NCI-H187 treated with DMSO at 0.1 percent for 48 hours (cell line): ENCODE measurements at places on chromosomes 4 and X.

- no peak for DNase-seq
These were observed 234.4 kb upstream of the ITM2A start for GRCh38 chrX:79601341-79602131.

GRCh38 chr4:87053802-87054767, 119.3 kb downstream of the AFF1 start:
- DNase-seq, result no peak

DNA sequence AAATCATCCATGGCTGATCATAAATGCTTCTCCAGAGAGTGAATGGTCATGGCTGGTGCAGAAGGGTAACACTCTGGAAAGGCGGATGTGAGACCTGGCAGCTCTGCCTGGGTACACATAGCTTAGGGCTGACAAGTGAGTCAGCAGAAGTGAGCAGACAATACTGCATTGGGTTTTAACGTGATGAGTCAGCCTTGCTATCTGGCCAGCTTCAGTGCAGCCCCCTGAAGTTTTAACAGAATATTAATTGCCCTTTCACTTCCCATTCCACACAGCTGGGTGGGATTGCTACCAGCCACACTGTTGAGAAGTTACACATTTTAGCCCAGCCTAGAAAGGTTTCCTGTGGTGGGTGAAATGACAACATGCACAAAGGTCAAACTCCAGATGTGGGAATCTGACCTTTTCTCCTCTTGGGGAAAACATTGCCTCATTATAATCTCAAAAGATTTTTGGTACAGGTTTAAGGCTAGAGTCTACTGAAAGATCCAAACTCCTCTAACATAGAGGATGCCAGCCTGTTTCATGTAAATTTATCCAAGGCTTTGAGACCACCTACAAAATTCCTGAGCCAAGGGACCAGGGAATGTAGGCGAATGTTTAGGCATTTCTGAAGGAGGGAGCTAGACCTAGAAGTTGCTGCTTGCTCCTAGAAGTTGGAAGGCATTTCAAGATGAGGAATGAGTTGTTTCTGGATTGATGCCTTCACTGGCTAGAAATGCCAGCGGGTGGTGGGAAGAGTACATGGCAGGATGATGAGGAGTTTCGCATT, 230.3 kb upstream of the PGRMC2 start:
- no peak for DNase-seq

DNA sequence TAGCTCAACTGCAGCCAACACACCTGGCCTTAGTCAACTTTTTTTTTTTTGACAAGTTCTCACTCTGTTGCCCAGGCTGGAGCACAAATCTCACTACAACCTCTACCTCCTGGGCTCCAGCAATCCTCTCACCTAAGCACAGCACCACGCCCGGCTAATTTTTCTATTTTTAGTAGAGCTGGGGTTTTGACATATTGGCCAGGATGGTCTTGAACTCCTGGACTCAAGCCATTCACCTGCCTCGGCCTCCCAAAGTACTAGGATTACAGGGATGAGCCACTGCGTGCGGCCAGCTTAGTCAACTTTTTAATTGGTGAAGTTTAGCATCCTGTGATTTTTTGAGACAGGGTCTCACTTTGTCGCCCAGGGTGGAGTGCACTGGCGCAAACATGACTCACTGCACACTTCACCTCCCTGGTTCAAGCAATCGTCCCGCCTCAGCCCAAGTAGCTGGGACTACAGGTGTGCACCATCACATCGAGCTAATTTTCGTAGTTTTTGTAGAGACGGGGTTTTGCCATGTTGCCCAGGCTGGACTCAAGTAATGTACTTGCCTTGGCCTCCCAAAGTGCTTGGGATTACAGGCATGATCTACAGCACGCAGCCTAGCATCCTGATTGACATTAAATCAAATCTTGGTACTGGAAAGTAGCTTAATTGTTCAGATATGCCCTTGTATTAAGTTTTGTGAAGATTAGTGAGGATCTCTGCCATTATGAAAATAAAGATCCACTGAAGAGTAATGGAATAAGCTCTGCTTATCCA, 8.3 kb downstream of the HNRNPDL start:
- DNase-seq, result no peak

- DNase-seq, result no peak
These were observed 70.3 kb downstream of the ARL9 start for GRCh38 chr4:56575820-56576429.

GRCh38 chr4:17773135-17773698, 8.2 kb downstream of the FAM184B start:
- no peak for DNase-seq

DNA sequence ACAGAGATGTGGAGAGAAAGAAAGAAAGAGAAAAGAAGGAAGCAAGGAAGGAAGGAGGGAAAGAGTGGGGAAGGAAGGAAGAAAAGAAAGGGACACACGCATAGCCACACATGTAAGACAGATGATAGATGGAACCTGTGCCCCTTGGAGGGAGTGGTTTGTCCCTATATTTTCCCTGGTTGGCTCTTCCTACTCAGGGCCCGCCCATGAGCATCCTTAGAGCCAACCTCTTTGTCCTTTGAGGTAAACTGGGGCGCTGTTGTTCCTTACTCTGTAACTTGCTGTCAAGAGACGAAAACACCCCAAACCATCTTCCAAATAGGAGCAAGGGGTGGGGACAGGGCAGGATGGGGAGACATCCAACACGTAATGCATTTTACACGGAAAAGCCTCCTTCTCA, 220.9 kb downstream of the MAML3 start:
- no peak for DNase-seq

DNA sequence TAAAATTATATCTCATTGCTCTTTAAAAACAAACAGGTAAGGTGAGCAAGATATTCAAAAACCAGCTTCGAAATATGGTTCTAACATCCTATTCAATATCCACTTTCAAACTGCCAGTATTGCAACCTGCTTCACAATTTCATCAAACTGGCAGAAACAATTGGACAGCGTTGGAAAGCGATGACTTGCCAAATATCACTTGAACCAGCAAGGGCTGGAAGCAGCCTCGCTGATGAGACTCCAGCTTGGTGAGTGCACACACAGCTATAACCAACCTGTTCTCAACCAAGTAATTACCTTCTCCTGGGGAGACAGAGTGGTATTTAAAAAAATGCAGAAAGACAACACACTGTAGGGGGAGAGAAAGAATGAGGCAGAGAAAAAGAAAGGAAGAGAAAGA, 155.8 kb upstream of the RAI2 start:
- no peak for DNase-seq

GRCh38 chrX:129654652-129655546, at the start of gene APLN:
Gene APLN, minus strand, starts transcription at chrX:129654956. Its CDS starts 326 bp downstream, at chrX:129654630.
- DNase-seq, result no peak

DNA sequence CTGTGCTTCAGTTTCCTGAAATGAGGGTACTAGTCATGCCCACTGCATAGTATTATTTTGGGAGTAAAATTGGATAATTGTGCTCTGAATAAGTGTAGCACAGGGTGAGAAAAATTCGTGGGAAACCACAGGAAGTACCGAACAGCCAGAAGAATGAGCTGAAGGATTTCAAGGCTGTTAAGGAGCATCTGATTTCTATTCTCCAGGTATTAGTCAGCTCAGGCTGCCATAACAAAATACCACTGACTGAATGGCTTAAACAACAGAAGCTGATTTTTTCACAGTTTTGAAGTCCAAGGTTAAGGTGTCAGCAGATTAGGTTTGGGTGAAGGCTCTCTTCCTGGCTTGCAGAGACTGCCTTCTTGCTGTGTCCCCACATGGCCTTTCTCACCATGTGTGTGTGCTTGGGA, 41.9 kb downstream of the WWC2 start:
- DNase-seq, result no peak

GRCh38 chr4:155667222-155667567, 547 bp downstream of the GUCY1A1 start:
- DNase-seq, result no peak

DNA sequence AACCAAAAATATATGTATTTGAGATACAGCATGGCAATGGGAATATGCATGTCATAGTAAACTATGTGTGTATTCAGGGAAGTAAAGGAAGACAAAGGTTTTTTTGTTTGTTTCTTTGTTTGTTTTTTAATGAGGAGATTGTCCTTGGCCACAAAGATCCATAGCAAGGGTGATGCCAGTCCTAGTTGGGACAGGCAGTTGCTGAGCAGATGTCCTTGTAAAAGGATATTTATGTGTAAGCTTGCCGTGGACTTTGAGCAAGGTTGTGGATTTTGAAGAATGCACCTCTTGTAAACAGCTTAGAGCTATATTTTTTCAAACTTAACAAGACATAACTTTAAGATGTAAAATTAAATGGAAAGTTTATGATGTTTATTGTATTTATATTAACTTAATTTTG, 69.9 kb upstream of the GABRE start:
- DNase-seq, result no peak

GRCh38 chrX:23782455-23782854, 518 bp upstream of the SAT1 start:
- no peak for DNase-seq

DNA sequence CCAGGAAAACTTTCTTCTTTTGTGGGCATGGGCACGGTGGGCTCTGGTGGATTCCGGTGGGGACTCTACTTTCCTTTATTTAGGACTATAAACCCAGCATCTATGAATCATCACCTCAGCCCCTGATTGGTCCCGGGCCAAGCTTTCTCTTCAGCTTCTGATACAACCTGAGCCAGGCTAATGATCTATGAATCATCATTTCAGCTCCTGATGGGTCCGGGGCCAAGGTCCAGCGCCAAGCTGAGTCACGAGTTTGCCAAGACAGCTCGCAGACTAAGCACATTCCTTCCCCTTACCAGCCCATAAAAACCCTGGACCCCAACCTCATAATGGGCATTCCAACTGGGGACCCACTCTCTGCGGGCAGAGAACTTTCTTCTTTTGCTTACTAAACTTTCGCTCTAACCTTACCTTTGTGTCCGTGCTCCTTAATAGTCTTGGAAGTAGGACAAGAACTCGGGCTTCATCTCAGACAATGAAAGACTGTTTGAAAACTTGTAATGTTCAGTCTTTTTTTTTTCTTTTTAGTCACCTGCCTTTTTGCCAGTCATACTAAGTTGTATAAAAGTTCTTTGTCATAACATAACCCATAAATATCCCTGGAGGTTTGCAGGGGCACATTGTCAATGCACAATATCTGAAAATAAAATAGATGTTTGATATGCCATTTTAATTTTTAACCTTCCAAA, 904.9 kb upstream of the EPHA5 start:
- DNase-seq, result no peak

GRCh38 chr4:5237086-5237660, 185.9 kb downstream of the STK32B start:
- no peak for DNase-seq

DNA sequence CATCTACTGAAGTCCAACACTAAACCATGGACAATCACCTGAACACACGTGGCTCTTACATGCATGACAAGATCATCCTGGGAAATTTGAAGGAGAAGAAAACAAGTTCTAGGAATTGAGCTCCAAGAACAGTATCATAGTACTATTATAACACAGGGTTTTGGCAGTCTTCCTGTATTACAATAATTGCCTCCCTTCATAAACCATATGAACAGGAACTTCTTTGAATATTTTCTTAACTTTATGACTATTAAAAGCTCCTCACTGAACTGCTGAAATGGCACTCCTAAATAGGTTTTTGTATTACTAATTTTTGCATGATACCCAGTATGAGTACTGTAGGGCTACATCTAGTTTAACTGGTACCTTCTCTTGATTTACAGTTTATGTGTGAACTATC, 130.0 kb downstream of the ZAR1 start:
- no peak for DNase-seq
